ENCODE measurements at places on chromosomes 6 and 20.

- no peak for DNase-seq
Observed at GRCh38 chr6:124947971-124948451, 14.2 kb upstream of the RNF217 start.

DNA sequence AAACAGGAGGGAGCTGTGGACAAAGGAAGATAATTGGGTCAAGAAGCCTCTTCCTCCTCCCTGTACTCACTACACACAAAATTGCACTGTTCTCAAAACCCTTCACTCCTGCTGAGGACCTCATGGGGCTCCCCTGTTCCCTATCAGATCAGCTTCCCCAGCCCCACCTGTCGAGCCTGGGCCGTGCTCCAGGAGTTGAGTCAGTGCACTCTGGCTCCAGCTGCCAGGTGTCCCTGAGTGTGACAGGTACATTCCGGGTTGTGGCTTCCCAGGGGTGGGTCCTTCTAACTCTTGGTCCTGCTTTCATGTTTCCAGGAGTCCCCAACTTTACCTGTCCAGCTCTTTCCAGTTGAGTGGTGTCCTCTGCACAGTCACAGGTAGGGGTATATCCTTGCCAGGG is 8.4 kb downstream of the RAB5IF start:
- DNase-seq, result no peak

DNA sequence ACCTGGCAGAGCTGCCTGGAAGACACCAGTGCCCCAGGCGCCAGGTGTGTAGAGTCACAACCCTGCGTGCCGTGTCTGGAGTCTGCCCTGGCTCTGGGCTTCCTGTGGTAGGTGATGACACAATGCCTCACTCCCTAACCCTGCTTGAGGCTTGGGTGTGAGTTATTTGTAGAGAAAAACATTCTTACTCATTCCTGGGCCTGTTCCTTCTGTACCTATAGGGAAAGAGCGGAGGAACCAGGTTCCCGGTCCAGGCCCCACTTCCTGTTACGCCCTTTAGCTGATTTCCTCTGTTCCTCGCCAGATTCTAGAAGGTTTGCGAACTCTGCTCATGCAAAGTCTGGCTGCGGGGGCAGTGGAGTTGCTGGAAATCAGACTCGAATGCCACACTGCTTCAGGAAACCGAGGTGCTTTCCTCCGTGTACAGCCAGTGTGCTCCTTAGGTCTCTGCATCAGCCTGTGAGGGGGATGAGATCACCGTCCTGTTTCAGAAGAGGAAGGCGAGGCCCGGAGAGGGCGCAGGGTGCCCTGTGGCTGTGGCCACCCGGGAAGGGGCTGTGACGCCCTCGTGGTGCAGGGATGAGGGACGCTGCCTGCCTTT is 67.1 kb upstream of the DUSP22 start:
- DNase-seq, result no peak

DNA sequence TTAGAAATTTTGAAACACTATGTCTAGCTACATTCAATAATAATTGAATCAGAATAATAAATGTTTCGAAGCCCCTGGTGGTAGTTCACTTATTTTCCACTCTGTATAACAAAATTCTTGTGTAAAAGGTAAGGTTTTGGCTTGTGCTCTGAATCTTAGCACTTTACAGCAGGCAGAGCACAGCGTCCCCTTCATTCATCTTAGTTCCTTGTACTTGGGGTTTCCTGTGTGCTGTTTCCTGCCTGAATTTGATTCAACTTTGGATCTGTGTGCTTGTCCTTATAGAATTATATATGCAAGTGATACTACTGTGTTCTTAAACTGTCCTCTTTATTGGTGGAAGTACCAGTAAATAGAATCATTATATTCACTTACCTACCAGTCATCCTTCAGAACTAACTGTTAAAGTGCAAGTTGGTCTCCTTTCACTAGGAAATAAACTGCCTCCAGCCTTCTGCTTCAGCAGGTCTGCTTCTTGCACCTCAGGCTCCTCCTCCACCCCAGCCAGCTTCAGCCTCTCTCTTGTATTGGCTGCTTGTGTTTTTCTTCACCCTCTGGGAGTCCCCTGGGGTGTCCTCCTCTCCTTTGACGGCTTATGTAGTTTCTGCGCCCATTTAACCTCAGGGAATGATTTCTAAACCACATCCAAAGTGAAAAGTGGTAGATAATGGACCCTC is 28.8 kb upstream of the TULP4 start:
- DNase-seq, result no peak

DNA sequence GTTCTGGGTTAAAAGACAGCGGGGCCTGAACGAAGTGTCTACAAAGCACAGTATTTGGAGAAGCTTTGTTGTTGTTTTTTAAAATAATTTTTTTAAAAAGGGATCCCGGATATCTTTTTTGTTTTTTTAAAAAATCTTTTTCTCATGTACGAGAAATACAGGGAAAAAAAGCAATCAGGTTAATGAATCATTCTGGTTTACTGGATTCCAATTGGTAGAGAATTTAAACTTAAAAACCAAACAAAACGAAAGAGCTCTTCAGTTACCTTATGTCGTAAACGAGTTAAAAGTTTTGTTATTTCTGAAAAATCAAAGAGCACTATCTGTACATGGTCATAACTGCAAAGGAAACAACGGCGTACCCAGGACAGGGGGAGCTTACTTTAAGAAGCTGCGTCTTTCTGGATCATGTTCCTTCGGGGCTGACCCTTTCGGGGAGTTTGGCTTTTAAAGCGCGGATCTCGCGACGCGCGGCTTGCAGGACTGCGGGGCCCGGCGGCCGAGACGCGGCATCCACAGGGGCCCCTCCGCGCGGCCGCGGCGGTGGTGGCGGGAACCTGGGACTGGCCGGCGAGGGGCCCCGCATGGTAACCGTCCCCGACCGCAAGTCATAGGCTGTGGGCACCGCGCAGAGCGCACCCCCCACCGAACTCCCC is 927 bp downstream of the IL20RA start:
- DNase-seq, result no peak

- no peak for DNase-seq
Observed at GRCh38 chr6:142400495-142400894, 98.7 kb downstream of the ADGRG6 start.

DNA sequence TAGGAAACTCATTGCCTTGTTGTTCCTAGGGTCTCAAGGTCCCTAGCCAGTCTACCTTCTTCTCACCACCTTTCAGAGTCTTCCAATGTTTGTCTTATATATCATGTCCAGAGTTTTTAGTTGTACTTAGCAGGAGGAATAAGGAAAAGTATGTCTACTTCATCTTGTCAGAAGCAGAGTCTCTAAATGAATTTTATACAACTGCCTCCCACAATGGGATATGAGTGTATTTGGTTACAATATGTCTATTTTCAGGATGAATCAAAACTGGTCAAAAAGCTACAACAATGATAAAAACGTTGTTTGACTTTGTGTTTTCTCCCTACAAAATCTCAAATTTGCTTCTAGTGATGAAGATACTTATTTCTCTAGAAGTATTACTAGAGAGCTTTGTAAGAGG is 7.0 kb downstream of the GLO1 start:
- no peak for DNase-seq

GRCh38 chr20:43682446-43682845 is 15.5 kb downstream of the MYBL2 start:
- no peak for DNase-seq

DNA sequence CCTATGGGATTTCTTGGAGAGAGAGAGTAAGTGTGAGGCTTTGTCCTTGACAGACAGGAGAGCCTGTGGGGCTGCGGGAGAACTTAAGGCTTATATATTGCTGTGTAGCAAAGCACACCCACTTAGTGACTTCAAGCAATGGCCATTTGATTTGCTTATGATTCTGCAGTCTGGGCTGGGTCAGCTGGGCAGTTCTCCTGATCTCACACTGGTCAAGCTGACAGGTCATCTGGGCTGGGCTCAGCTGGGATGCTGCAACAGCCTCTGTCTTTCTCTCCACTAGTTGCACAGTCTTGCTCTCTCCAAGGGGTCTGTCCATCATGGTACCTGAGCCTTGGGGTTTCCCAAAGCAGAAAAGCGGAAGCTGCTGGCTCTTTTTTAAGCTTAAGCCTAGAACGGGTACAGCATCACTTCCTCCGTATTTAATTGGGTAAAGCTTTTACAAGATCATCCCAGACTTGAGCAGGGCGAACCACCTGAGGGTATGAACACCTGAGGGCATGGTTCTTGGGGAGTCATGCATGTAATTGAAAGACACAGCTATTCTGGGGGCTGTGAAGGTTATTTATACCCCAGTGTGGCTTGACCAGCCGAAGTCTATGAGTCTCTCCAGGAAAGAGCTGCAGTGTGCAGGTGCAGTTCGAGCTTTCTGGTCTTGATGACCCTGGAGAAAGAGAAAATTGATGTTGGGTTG is 13.3 kb upstream of the GGTLC1 start:
- DNase-seq, result no peak

DNA sequence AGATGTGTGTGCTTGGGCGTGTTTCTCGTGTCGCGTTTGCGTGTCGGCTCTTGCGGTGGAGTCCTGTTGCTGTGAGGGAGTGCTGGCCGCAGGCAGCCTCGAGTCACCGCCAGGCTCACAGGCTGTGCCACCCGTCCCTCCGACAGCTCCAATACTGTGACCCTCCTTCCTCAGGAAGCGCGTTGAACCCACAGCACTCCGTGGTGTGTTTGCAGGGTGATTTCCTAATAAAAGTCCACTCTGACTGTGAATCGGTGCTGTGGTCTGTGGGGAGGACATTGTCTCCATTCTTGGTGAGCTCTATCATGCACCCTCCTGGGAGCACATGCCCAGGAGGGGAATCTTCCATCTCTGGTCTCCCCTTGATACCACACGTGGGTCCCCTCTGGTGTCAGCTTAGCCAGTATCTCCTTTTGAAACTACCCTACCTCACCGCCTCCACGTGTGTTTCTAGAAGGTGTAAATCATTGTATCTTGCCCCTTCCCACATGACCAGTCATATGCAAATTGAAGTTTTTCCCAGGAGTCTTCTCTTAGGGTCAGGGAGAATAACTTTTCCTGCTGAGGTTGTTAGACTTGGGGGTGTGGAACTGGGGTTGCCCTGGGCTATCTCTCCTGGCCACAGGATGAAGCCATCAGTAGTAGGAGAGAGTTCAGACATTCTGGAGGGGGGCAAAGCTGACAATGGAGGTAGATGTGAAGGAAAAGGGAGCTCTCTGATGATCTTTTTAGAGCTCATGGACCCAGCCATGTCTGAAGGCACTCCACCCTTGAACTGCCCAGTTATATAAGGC is 13.3 kb upstream of the PCMTD2 start:
- DNase-seq, result no peak

GRCh38 chr20:63736893-63737694 is 630 bp downstream of the LIME1 start:
- DNase-seq, result peak; percentile 31

- no peak for DNase-seq
Observed at GRCh38 chr6:22598339-22598738, 29.0 kb downstream of the HDGFL1 start.

DNA sequence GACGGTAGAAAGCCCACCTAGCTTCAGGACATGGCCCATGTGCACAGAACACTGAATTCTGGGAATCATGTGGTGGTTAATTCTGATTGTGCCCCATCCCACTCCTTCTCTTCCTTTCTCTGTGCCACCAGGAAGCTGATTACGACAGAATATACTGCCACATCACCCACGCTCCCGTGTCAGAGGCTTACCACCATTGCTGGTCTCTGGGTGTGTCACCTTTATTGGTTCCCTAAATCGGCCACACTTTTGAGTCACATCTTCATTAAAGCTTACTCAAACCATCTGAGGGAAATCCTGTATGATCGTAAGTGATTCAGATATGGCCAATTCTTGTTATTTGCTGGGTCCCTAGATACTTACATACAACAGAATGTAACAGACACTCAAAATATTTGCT is 3.1 kb downstream of the TRMT6 start:
- no peak for DNase-seq

GRCh38 chr6:28941684-28942448 is 18.1 kb upstream of the TRIM27 start:
- DNase-seq, result no peak

DNA sequence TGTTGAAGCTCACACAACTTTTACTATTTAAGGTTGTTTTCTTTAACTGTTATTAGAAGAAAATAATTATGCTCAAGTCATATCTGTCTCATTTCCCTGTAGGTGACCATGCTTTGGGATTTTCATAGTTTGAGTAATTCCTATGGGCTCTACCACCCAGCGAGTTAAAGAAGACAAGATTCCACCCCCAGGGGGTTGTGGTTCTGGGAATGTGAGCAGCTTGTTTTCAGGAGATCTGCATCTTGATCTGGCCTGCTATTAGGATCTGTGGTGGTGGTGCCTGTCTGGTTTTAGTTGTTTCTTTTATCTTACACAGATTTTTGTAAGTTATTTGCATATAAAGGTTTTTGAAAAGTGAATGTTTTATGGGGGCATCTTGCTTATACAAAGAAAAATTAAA is 20.2 kb upstream of the REV3L start:
- no peak for DNase-seq

DNA sequence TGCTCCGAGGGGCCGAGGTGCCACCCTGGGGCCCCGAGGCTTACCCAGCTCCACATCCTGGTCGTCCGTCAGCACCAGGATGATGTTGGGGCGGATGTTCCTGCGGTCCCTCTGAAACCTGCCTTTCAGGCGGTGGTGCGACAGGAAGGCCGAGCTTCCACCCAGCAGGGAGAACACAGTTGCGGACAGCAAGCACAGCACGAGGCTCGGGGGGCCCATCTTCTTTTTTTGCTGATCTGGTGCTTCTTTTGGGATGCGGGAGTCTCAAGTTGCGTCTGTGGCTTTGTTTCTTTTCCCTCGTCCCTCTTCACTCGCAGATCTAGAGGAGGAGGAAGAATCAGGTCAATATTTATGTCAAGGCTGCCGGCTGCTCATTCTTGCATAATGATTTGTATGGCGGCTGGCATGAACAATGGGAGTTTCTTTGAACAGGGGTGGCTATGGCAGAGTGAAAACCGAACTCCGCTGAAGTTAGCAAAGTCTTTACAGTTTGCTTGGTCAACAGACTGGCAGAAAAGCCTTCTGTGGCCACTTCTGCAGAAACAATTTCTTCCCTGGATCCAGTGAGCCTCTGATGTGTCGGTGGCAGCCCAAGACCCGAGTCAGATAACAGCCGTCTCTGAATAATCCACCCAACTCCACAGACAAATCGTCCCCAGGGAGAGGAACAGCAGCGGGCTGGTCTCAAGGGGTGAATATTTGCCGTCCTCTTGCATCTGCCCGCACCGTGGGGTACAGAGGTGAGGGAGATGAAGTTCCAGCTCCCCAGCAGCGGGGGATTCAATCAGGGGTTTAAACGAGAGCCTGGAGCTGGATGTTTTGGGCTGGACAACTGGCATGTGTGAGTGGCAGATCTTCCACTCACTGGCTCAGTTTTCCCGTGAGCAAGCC is 27.9 kb downstream of the SULF2 start:
- no peak for DNase-seq

- DNase-seq, result no peak
Observed at GRCh38 chr6:18820725-18821124, 433.6 kb downstream of the RNF144B start.

DNA sequence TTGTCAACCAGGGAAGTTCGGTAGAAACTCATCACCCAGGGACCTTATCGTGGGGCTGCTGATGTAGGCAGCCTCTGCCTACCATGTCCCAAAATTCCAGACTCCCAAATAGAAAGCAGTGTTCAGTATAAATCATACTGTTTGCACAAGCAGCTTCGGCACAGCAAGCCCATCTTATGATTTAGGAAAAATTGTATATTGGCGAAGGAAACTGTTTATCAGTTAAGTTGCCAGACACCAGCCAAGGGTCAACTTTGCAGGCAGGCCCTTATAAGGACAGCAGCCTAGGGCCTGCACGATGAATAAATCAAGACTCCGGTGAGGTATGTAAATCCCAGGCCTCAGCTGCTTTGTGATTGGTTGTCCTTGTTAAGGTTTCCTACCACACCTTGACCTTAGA is 36.8 kb downstream of the GFOD1 start:
- DNase-seq, result no peak

GRCh38 chr6:47057830-47058540 is 15.9 kb upstream of the ADGRF1 start:
- DNase-seq, result no peak

GRCh38 chr6:170199716-170200115 is 91.2 kb downstream of the DLL1 start:
- no peak for DNase-seq

Measured in NCI-H1105 treated with DMSO at 0.1 percent for 48 hours (cell line).